Stimulated activated naive CD8-positive, alpha-beta T cell treated with anti-CD3 and anti-CD28 coated beads, Interleukin-15, amount 100 ng/mL, for 72 hours (primary cell): ENCODE measurements at places on chromosomes 12 and 14.

DNA sequence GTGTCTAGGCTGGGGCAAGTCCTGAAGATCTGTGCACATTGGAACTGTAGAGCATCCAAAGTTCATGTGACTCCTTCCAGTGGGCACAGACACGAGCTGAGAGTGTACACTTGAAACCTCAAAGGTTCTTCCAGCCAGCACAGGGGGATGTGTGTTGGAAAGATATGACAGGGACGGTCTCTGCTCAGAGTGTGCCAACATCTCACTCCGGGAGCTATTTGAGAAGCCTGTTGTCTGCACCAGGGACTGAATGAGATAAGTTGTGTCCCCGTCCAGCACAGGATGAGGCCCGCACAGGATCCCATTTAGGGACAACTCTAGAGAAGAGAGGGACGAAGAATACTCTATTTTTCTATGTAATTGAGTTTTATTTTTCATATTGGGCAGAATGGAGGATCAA, 136.3 kb downstream of the SNAPC1 start:
- no peak for DNase-seq

- no peak for DNase-seq
Observed at GRCh38 chr12:15323480-15323879, 1.2 kb downstream of the PTPRO start.

GRCh38 chr12:12016284-12017100, 54.2 kb upstream of the BCL2L14 start:
- DNase-seq: no peak

DNA sequence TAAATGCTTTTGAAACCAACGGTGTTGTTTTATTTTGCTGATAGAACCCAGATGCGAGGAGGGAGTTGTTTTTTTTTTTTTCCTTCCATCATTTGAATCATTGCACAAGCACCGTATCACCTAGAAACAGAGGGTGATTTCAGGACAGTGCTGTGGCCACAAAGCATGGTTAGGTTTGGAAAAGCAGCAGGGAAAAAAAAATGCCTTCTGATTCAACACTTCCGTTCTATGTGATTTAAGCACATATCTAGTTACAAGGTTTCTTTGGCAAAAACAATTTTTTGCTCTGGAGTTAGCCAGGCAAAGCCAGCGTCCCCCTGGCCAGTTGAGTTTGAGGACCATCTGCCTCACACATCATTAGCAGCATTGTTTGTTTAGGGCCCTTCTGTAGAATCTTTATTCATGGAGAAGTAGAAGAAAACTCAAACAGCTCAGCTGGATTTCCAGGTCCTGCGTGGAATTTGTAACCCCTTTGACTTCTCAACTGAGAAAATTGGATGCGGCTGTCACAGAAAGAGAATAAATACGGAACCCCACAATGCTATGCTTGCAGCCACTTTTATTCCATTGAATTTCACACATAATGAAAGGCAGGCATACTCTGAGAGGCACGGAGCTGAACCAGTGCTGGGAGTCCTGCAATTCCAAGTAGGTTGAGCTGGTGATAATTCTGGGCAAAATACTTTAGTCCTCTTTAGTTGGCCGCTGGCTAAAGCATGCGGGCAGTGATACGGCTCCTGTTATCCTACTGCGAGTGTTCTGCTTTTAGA, 17.0 kb upstream of the WNT5B start:
- DNase-seq: no peak

- no peak for DNase-seq
Observed at GRCh38 chr14:90643982-90644670, 172.1 kb downstream of the TTC7B start.

GRCh38 chr12:109783965-109784244, 49.3 kb downstream of the TRPV4 start:
- DNase-seq: no peak

GRCh38 chr14:50964683-50965390, 20.6 kb upstream of the PYGL start:
- DNase-seq: no peak

- no peak for DNase-seq
Observed at GRCh38 chr12:124578445-124578844, 11.0 kb upstream of the NCOR2 start.

- DNase-seq: no peak
Observed at GRCh38 chr12:68623059-68623458, 12.4 kb downstream of the RAP1B start.

- no peak for DNase-seq
Observed at GRCh38 chr12:54349679-54350078, 14.6 kb downstream of the GPR84 start.

DNA sequence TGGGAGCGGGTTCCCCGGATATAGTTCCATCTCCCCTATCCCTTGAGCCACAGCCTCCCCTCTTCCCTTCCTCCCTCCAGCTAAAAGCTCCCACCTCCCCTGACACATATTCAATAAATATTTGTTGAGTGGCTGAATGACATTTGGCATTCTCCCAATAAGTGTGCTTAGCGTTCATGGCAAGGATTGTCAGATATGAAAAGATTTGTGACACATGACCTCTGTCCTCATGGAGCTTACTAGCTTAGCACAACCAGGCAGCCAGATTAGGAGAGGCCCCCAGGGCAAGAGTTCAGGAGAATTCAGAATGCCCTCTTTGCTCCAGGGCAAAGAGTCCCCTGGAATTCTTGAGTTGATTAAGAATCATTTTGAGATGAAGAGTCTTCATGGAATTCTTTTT, 22.5 kb upstream of the SLC6A12 start:
- no peak for DNase-seq
